ENCODE measurements at places on chromosomes 11 and 22.

DNA sequence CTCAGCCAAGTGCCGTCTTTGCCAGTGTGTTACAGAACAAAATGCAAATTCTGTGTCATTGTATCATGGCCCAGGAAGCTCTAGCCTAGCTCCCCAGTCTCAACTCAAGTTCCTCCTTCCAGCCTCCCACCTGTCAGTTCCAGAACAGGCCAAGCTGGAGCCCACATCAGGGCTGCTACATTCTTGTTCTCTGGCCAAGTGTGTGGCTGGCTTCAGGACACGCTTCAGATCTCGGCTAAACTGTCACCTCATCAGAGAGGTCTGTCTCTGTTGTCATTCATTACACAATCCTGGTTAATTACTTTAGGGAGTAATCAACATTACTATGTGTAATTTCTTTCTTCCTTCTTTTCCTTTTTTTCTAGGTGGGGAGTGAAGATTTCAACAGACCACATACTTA lies 347.0 kb upstream of the SYN3 start:
- no peak for DNase-seq

DNA sequence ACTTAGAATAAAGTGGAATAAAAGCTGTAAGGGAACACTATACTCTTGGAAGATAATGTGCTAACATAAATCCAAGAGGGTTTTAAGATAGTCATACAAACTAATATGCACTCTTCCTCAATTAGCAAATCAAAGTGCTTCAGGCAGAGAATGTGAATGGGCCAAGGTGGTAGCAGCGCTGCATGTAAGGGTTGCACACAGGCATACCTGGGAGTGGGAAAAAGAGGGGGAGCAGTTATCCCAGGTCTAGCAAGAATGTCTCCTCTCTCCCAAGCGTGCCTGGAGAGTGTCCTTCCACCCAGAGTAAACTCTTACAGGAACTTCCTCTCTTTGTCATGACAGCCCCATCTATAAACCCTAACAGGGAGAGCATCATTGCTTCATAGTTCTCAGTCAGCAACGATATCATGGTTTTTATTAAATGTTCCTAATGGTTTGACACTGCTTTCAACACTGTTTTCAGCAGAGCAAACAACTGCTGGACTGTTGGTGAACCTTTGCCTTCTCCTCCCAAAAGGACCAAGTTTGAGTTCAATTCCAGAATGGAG lies 61.6 kb downstream of the SYTL2 start:
- DNase-seq, result no peak

DNA sequence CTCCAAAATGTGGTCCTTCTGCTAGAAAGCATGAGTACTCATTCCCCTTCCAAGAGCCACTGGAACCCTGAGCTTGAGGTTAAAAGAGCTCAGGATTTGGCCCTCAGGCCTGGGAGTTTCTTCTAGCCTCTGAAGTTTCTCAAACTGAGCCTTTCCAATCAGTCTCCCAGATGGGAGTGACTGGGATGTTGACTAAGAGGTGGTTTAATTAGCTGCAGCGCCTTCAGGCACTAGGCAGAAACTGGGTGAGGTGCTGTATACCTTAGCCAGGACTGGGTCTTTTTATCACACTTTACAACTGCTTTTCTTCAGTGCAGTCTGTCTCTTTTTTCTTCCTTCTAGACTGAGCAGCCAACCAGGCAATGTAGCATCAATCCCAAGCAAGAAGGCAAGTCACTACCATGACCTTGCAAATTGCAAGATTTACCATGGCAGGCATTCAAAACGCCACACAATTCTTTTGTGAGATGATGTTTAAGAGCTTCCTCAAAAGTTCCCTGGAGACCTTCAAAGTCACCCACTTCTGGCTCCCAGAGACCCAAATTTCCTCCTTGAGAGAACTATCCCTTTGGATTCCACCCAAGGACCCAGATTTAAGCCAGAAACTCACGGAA lies 93.0 kb downstream of the SLC1A2 start:
- DNase-seq, result no peak

GRCh38 chr11:117841551-117842031 lies 17.0 kb upstream of the FXYD2 start:
- DNase-seq, result no peak

- no peak for DNase-seq
Observed at GRCh38 chr11:110128161-110128560, 35.0 kb downstream of the ZC3H12C start.

DNA sequence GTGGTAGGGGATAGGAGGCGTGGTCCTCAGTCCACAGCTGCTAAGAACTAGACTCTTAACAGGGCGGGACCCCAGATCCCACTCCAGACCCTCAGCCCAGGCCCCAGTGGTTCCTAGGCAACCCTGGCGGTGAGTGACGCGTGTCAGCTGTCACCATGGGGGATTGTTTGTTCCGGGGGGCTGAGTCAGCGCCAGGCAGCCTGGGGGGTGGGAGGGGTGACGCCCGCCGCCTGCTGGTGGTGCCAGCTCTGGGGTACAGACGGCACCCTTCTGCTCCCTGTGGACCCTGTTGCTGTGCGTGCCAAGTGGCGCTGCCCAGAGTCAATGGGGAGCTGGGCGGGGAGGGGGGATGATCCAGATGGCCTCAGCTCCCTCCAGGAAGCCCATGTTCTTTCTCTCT lies 2.5 kb downstream of the CNIH2 start:
- DNase-seq, result no peak

- no peak for DNase-seq
Observed at GRCh38 chr11:18523084-18523483, 3.7 kb downstream of the TSG101 start.

DNA sequence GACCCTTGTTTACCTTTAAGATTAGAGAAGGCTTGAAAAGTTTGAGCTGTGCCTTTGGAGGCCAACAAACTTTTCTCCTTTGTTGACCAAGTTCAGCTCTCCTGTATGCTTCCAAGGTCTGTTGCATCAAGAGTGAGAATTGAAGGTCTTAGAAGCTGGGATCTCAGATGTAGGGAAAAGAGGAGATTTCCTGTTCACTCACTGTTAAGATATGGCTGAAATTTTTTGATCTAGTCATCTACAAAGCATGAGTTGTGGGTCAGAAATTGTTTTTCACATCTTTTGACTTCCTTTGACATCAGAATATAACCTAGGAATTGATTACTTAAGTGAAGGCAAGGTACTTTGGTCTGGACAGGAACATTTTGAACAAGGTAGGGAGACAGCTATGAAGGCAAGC lies 12.1 kb downstream of the OR51B4 start:
- no peak for DNase-seq

DNA sequence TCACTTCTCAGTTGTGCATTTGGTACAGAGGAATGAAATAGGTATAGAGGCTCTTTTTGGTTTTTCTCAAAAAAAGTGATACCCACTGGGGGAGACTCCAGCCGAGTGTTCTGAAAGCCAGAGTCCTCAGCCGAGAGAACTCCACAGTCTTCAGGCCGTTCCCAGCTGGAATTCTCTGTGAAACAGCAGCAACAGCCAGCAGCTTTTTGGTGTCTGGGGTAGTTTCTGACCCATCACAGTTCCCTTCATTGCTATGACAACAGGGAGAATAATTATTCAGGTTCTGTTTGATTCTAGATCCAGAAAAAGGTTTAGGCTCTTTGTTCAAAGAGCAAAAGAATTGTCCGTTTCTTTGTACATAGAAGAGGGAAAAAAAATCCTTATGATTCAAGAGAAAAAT lies 84.6 kb downstream of the C22orf31 start:
- DNase-seq, result no peak

GRCh38 chr11:76209973-76210930 lies 4.0 kb upstream of the WNT11 start:
- no peak for DNase-seq

DNA sequence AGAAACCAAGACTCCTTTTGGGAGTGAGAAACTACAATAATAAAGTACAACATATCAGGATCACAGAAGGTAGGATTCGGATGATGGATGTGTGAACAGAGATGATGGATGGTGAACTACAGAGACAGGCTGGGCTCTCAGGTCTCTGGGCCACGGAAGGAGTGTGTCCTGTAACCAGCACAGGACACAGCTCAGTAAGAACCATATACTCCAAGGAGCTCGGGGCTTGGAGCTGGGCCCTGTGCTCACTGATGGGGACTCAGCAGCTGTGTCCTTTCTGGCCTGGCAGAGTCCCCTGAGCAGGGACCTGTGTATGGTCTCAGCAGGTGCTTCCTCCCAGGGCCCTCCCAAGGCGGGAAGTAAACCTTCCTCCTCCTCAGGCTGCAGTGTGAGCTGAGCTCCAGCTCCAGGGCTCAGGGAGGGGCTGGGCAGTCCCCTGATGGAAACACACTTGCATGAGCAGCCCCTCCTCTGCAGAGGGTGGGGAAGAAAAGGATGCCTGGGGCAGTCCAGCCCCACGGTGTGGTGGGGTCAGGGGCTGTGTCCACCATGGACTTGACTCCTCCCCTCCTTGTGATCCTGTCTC lies 39.8 kb upstream of the TOP3B start:
- DNase-seq, result no peak

GRCh38 chr22:37807410-37808293 lies at the start of gene GCAT:
GCAT (plus strand) TSS chr22:37807934; CDS start chr22:37807968, 34 bp downstream.
- DNase-seq, result peak; percentile 73

DNA sequence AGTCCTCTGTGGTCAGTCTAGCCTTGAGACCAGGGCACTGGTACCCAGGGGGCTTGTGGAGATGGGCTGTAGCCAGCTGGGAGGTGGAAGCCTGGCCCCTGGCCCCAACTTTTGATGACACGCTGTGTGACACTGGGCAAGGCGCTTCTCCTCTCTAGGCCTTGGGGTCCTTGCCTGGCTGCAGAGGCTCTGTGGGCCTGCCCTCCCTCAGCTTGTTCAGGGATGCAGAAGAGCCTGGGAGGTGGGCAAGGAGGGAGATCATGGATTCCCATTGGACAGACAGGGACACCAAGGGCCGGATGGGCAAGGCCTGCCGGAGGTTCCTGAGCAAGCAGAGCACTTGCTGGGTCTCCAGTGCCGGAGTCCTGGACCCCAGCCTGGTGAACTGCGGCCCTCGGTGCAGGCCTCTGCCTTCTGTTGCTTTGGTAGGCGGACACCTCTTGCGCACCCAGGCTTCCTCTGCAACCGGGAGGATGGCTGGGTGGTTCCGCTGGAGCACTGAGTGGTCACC lies 1.3 kb upstream of the PPP2R5B start:
- no peak for DNase-seq

- no peak for DNase-seq
Observed at GRCh38 chr22:22076361-22076760, 93.8 kb upstream of the TOP3B start.

- DNase-seq, result no peak
Observed at GRCh38 chr11:14254533-14255237, 104.3 kb downstream of the RRAS2 start.

GRCh38 chr11:9142732-9143131 lies 51.3 kb upstream of the SCUBE2 start:
- no peak for DNase-seq

GRCh38 chr11:118128721-118129470 lies 23.7 kb downstream of the SCN4B start:
- DNase-seq, result no peak

DNA sequence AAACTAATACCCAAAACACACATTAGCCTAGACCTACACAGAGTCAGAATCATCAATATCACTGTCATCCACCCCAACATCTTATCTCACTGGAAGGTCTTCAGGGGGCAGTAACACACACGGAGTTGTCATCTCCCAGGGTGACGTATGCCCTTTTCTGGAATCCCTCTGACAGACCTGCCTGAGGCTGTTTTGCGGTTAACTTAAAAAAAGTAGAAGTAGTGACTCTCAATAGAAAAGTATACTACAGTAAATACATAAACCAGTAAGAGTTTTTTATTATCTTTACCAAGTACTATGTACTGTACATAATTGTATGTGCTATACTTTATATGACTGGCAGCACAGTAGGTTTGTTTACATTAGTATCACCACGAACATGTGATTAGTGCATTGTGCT lies 80.5 kb downstream of the PGR start:
- DNase-seq, result no peak

- DNase-seq, result no peak
Observed at GRCh38 chr22:17512960-17513359, 50.3 kb upstream of the SLC25A18 start.

DNA sequence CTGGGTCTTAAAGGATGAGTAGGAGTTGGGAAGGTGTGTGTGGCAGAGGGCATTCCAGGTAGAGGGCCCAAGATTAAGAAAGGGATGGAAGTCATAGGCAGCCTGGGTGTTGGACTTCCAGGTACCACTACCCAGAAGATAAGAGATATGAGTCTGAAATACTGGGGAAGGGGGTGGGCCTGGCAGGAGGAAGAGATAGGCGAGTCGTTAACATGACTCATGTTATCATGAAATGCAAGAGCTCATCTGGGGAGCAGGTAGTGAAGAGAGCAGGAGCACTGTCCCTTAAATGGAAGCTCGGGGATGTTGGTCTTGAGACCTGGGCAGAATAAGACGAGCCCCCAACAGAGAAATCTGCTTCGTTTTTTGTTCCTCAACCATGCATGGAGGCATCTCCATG lies 10.2 kb downstream of the ZC3H7B start:
- no peak for DNase-seq

DNA sequence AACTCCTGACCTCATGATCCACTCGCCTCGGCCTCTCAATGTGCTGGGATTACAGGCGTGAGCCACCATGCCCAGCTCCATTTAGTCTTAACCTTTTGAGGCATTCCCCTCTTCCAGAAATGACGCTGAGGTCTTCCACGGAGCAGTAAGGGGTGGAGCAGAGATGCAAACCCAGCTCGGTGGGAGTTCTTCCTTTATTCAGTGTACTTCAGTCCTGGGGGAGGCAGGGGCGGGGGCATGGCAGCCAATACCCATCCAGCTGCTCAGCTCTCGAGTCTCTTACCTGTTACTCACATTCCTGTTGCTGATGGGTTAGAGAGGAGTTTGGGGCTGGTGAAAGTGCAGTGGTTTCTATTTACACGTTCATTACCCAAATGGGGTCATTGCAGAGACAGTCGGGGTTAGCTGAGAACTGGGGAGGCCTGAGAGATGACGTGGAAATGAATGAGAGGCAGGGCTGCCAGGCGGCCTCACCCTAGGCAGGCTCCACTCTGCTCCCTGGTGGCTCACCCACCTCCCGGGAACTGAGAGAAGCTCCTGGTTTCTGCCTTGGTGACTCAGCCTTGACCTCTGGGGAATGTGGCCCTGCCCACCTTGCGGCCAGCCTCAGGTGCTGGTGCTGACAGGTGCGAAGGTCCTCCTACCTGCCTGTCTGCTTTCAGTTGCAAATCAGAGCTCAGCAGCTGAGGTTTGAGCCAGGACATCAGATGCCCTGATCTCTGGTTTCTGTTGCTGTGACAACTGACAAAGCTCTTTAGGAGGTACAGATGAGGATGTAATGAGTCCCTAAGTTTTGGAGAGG lies 13.4 kb upstream of the ST14 start:
- DNase-seq, result no peak

- DNase-seq, result no peak
Observed at GRCh38 chr11:71420455-71421241, 27.5 kb downstream of the DHCR7 start.

Data from activated CD8-positive, alpha-beta memory T cell treated with anti-CD3 and anti-CD28 coated beads for 1 hour (primary cell).